ENCODE measurements at places on chromosomes 1 and 21.

GRCh38 chr1:57309630-57310029 is 114.2 kb downstream of the DAB1 start:
- no peak overlapping the region for H3K27ac ChIP-seq
- H3K36me3 ChIP-seq: no peaks in the 10 kb centered on the region
- DNase-seq: no peak

DNA sequence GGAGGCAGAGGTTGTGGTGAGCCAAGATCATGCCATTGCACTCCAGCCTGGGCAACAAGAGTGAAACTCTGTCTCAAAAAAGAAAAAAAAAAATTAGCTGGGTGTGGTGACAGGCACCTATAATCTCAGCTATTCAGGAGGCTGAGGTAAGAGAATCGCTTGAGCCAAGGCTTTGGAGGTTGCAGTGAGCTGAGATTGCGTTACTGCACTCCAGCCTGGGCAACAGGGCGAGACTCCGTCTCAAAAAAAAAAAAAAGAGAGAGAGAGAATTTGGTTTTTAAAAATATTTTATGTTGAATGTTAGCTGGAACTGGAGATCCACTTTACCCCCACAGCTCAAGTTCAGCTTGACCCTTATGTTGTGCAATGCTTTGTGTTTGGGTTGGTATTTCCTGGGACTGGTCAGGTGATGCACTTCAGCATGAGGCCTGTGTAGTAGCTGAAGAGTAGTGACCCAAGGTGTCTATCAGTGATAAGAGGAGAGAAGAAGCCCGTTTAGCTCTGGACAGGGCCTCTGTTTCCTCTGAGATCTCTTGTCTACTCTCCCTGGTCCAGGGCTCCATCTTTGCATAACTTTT is 36.8 kb upstream of the MACF1 start:
- no peaks in the 10 kb centered on the region for H3K4me1 ChIP-seq
- DNase-seq: no peak
- H3K4me3 ChIP-seq: no peak overlapping the region
- H3K36me3 ChIP-seq: no peaks in the 10 kb centered on the region
- H3K27me3 ChIP-seq: peaks cover 4% of the 10 kb centered on the region

DNA sequence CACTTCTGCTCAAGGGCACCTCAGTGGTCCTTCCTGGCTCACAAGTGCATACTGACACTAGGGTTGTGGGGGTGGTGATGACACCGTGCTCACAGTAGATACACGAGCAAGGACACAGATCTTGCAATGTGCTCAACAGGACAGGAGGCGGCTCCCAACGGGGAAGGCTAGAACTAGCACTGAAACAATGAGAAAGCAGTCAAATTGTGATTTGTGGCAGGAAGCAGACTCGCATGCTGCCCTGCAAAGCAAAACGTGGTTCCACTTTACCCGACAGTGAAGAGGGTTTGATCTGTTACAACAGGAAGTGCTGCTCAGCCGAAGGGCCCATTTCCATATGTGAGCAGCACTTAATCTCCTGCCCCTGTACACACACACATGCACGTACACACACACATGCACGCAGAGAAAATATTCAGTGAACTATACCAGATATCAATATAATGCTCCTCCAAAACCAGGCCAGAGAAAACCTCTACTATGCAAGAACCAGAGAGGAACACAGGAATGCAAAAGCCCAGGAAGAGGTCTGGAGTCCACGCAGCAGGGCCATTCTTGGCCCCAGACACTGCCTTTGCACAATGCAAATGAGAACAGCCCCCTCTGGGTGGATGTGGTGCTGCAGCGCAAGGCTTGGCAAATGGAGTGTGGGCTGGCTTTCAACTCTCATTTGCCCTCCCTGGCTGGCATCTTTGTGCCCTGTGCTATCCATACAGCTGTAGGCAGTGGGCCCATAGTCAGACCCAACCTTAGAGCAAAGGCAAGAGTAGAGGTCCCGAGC is 47.1 kb downstream of the KANK4 start:
- no peaks in the 10 kb centered on the region for H3K36me3 ChIP-seq
- peaks cover 18% of the 10 kb centered on the region for H3K4me1 ChIP-seq

GRCh38 chr1:29123053-29123886 is 433 bp downstream of the TMEM200B start:
- H3K36me3 ChIP-seq: peaks cover 10% of the 10 kb centered on the region
- no peak overlapping the region for H3K27ac ChIP-seq
- no peaks in the 10 kb centered on the region for H3K4me1 ChIP-seq
